Activated CD4-positive, alpha-beta T cell treated with anti-CD3 and anti-CD28 coated beads, Interleukin-2, Interleukin-6, amounts not matched to agents 100 ng/mL and 50 ng/mL, durations not matched to agents 16 hours and 8 hours (primary cell): ENCODE measurements at places on chromosomes 6 and 20.

DNA sequence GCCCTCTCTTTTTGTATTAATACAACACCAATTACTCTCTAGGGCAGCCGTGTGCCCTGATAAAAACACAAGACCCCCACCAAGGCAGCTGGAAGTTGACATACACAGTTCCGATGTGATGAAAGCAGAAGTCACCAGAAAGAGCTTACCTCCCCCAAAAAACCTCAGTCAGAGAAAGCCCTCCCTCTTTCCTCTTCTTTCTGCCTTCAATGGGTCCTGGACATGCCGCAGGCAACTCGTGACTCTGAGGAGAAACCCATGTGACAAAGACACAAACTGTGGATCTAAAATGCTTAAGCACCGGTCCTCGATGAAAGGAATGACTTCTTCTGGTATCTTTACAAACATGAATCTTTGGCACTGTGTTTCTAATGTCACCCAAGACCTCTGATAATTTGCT, 117.7 kb upstream of the CCDC28A start:
- no peak for DNase-seq

DNA sequence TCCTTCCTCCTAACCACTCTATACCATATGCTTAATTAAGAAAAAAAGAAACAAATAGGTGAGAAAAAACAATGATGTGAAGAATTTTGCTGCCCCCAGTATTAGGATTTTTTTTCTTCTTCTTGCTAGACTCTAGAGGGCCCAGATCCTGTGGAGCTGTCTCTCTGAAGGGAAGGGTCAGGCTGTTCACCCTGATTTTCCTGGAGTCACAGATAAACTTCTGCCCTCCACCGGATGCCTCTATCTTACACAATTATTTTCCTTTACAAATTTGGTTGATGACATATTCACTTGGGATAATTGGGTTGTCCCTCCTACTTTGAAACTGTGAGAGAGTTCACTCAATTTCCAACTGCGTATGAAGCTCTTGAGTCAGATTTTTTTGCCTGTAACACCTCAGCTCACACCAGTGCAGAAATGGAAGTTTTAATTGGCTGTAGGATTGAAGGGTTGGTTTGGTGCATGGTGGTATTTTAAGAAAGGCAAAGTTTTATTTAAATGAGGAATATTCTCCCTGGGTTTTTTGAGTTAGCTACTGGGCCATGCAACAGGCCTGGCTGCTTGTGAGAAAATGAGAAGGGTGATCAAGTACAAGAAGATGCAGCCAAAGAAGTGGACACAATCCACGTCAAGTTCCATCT, 73.7 kb upstream of the ESR1 start:
- DNase-seq, result no peak

GRCh38 chr6:170221753-170222400, 69.0 kb downstream of the DLL1 start:
- no peak for DNase-seq

DNA sequence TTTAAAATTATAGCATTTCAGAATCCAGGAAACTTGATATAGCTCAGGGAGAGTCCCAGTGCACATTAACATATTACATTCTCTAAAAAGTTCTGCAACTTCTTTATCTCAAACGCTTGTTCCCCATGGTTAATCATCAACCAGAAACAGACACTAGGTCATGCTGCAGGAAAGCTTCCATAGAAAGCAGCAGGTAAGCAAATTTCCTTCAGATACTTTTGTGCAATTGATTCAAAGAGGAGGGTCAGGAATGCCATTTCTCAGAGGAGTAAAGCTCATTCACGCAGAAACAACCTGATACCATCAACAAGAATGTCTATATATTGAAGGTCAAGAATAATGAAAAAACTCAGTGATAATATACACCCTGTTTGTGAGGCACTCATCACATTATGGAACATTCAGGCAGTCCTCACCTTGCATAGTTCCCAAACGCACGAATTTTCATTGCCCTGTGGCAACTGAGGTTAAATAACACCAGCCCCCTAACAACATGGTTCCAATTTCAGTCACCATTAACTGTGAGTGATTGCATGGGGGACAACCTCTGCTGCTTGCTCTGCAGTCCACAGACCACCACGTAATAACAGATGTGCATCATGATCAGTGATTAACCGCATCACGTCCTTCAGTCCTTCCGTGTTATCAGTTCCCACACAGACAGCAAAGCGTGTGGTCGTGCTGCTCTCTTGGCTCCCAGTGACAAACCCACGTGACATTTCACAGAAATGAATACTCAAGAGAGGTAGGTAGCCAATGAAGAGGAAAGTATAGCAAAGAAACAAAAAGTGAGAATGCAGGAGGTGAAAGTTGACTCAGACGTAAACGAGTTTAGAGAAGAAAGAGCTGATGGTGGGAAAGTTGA, 95.7 kb downstream of the LY86 start:
- peak; percentile 87 for DNase-seq

DNA sequence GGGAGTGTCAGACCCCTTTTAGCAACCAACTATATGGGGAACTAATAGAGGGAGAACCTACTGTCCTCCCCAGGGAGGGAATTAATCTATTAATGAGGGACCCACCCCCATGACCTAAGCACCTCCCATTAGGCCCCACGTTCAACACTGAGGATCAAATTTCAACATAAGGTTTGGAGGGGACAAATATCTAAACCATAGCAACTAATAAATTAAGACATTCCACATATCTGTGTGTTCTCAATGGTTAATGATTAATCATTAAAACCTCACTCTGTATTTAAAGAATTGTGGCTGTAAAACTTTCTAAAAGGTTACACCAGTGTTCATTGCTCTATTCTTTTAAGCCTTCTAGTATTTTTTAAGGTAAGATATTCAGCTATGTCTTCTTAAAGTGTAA, 500.4 kb upstream of the SULF2 start:
- DNase-seq, result no peak

- no peak for DNase-seq
Measured at GRCh38 chr6:118525913-118526780, 21.9 kb upstream of the PLN start.

DNA sequence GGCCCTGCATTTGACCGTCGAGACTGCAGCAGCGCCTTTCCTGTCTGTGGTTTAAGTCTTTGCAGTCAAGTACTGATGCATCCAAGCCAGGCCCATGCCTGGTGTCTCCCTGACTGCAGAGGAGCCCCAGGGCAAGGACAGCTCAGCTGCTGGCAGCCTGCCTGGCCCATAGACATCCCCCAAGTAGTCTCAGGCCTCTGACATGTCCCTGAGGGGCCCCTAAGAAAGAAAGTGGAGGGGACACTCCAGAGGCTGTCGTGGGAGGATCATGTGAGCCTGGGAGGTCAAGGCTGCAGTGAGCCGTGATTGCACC, 18.0 kb downstream of the HRH3 start:
- DNase-seq, result no peak

DNA sequence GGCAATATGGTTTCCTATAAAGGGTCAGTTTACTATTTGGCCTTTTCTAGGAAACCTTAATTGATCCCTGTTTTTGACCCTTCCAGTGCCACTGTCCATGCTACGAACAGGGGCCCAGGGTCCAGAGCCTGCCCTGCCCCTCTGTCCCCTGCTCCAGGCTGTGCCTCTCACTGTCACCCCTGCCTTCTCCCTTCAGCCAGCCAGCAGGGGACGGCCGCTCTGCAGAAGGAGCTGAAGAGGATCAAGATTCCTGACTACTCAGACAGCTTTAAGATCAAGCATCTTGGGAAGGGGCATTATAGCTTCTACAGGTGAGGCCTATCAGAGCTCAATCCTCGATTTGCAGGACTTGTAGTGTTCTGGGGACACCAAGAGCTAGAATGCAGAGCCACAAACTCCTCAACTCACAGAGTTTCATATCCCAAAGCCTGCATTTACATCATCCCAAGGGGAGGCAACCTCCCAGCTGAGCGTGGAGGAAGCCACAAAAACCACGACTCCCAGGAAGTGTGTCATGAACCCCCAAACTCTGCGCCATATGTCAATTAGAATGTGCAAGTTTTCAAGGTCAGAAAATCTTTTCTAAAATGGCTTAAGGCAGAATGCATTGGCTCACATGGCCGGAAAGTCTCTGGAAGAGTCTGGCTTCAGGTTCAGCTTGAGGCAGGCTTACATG, 3.6 kb downstream of the BPI start:
- no peak for DNase-seq

DNA sequence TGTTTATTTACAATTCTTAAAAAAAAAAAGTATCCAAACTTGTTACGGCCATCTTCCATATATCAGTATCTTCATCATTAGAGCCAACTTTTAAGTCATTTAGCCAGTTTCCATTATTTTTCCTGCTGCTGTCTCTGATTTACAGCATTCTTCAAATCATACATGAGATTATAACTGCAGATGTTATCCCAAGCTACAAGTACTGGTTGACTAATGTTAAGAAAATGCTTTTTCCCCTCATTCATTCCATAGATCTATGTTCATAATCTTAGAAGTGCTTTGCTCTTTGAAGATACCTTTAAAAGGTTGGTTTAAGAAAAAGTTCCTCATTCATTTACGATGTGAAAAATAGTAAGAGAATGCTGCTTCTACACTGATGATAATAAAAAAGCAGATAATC, 158.7 kb downstream of the RNGTT start:
- DNase-seq, result no peak

DNA sequence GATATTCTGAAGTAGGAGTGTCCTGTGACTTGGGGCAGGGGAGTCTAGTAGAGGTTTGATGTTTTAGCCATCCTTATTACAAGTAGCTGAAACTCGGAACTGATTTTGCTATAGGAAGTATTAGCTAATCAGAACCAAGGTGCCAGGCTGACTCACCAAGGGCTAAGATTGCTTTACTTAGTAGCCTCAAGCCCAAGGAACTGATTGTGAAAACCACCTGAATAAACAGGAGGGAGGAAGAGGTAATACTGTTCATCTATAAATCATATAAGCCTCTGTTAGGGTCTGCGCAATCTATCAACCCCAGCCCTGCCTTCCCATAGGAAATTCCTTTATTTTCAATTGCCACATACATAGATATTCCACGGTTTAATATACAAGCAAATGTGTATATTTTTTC, 54.4 kb downstream of the GNAS start:
- DNase-seq, result peak; percentile 51

DNA sequence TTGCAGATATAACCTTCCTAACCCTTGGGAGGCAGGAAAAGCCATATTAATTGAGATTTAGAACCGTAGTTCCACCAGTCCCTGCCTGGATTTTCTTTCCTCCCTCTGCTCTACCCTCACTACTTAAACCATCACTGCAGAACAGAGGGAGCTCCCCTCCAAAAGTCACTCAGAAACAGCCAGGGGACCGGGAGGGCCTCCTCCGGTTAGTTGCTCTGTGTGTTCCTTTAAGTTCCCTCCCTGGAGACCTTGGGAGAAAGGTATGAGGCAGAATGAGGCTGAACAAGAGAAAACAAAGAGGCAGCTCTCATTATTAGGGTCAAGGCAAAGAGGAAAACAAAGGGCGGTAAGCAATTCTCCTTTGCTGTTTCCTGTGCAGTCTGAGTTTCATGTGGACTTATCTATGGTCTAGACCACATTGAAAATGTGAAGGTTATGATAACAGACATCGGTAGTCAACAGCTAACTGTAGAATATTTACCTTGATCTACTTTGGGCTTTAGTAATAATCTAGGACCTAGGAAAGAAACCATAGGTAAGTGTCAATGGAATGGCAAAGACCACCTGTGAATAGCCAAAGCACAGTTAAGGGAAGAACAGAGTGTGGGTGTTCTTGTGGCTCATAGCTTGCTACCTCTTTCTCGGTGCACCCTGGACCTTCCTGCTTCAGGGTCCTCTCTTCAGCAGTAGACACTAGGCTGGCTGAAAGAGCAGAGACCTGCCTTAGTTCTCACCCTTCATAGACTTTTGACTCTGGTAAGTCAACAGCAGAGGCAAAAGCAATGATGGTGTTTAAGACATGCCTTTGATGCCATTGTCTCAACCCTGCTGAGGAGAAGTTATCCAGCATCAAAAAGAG, 250.9 kb upstream of the CITED2 start:
- no peak for DNase-seq

DNA sequence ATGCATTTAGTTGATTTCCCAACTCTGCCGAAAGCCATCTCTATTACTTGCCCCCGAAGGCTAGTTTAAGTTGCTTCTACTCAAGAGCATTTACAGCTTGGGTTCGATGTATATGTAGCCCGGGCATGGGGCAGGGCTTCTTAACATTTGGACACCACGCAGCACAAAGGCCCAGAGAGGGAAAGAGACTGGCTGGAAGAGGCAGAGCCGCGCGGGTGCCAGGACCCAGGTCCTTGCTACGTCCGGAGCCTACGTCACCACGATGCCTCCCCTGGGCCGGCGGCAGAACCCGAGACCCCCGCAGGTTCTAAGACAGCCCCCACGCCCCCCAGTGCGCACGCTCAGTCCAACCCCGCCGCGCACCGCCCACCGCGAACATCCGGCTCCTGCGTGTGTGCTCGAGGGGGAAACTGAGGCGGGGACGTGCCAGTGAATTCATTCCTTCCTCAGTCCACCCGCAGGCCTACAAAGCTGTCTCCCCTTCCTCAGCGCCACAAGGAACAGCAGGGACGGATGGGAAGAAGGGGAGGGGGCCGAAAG, 367 bp upstream of the PCIF1 start:
- peak; percentile 65 for DNase-seq

DNA sequence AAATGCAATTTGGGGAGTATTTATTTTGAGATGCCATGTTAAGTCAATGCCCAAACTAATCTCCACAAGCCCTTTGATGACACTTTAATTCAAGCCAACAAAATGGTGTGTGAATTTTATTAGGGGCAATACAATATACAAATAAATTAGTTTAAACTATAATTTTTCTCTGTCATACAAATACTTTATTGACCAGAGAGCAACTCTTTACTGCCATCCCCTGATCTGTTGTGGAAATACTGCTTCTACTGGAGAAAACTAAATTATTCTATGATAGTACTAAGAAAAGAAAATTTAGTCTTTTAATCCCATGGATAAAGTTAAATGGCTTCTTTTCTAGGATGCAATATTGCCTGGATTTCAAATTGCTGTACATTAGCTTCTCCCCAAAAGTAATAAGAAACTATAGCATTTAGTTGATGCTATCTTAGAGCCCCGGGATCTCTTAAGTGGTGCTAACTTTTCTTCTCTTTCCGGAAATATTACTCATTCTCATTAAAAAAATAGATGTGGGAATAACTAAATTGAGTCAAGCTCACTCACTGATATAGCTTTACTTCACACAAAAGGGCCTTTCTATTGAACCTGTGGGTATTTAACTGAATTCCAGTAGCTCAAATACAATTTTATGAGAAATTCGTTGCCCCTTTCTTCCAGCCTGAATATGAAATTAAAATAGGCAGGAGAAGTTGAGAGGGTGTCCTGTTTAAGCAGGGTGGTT, 49.2 kb downstream of the SMPDL3A start:
- DNase-seq, result no peak

- no peak for DNase-seq
Measured at GRCh38 chr6:54493138-54493537, 184.9 kb downstream of the TINAG start.

- DNase-seq, result no peak
Measured at GRCh38 chr6:100203400-100203799, 209.4 kb upstream of the MCHR2 start.

- no peak for DNase-seq
Measured at GRCh38 chr6:93373445-93373844, 45.9 kb downstream of the EPHA7 start.

DNA sequence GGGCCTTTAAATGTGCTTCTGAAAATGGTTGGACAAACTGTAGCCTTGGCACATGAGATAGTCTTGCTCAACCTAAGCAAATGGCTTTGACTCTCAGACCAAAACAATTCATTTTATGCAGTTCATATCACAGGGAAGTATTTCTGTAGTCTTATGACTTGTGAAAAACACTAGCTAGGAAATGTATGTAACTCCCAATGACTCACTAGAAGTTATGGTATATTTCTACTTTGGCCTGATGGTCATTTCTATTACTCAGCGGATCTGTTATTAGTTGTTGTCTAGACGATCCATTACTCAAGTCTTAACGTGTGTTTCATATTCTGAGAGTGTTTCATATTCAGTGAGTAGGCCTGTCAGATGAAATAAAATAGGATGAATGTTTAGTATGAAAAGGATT, 1333.5 kb downstream of the KHDRBS2 start:
- no peak for DNase-seq
